ENCODE measurements at places on chromosomes 4 and X. TPM values are rescaled to one million over a fixed set of nuclear protein-coding genes. Genes with fewer than 3 reads are reported as not detected.
A peak's percentile ranks its signal among the peaks of the same experiment; 100 is the strongest.

Gene MAGEB5
- not detected for total RNA-seq

DNA sequence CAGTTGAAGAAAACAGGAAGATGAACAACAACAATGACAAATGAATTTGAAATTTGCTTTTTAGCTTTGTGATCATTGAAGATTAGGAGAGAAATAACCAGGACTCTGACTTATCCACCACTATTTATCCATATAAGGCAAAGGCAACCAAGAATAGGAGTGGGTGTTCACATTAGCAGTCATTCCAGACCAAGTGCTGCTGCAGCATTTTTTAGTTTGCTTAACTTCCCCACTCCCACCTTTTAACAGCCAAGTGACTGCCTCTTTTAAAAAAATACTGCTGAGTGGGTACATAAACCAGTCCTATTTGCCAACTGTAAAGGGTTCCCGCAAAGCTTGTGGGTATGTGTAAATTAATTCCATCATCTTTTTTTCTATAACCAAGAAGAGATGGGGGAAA lies 230.9 kb downstream of the IQCM start:
- no peak for DNase-seq

Gene RAB39B
- total RNA-seq, result 5.4 TPM

DNA sequence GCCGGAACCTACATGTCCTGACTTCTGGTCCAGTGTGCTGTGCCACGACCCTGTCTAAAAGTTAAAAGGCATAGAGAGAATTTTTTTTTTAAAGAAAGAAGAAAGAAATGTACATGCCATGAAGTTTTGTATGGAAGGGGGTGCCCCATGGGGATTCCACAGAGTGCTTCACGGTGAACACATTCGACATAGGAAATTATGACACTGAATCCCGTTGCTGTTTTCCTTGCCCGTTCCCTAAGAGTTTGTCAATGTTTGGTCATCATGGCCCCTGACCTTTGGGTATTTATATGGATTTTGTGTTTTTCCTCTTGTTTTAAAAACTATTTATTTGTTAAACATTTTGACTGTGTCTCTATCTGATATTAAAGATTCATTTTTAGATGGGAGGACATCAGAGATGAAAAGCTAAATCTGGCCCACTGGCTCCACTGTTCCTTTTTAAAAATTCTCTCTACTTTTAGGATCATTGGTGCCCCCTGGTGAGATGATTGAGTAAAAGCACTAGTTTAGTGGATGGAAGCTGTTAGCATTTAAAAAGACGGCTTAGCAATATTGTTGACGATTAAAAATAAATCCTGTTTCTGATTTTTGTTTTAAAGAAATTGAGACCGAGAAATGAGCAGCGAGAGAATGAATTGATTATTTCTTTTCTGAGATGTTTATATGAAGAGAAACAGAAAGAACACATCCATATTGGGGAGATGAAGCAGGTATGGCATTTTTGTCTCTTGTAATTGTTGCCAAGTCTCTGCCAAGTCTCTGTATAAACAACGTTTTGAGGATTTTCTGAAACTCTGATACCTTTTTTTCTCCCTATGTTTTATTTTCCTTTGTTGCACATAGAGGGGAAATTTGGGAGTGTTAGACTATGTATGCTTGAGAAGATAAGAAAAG lies 75.0 kb downstream of the PTTG2 start:
- DNase-seq, result peak; percentile 30

DNA sequence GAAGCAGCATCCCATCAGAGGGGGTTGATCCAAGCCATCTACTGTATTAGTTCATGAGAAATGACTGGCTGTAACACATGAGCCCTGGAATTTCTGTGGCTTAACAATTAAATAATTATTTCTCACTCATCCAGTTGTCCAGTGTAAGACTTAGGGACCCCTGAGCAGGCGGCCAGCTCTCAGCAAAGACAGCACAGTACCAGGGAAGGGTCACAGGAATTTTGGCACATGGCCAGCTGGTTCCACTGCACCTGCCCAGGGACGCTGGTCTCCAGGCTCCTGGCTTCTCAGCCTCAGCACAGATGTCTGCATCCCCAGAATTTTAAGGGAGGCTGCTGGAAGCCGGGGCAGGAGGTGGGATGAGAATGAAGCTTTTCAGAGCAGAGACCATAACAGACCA lies 93.7 kb upstream of the DHRSX start:
- DNase-seq, result no peak

Gene KDR
- 1.2 TPM for total RNA-seq

Gene GAGE12F
- total RNA-seq, result not detected

Gene RWDD4
- 23.3 TPM for total RNA-seq

DNA sequence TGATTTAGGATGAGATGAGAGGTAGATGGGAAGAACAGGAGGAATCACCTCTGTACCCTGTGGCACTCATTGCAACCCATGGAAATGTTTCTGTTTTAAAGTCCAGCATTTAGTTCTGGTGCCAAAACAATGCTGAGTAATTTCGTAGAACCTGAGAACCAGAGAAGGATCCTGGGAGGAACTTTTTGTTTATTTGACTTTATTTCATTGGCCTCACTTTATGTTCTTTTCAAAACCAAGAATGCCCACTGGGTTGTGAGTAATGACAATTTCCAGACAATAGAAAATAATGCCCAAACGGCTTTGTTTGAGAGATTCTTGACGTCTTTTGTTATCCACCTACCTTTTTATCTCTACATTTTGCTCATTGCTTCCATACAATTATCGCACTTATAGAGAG lies 111.3 kb downstream of the SHROOM3 start:
- no peak for DNase-seq

DNA sequence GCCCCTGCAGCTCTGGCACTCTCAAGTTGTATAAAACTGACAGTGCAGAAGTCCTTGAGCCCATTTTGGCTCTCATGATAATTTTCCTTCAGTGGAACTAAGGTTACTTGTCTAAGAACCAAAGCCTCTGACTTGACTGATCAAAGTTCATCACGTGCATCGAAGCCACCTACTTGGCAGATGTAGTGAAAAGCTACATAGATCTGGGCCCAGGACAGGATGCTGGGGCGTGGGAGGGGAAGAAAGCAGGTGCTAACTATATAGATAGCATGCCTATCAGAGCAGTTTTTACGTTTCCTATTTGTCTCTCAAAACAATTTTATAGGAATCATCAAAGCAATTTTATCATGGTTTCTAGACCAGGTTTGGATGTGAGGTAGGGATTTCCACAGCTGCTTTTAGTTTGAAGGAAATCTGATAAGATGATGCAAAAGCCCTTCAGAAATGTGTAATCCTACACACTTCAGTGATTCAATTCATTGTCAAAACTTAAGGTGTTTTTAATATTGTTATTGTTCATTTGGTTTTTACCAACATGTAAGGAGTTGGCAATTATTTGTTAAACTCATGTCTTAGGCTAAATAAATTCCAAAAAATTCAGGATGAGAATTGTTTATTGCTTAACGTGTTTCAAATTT lies 1.2 kb upstream of the CD40LG start:
- DNase-seq, result no peak

Gene DNAAF6
- not detected for total RNA-seq

GRCh38 chr4:180098586-180098985 lies 2144.6 kb upstream of the TENM3 start:
- no peak for DNase-seq

GRCh38 chr4:80243274-80244018 lies 23.0 kb upstream of the FGF5 start:
- no peak for DNase-seq

Gene BEX1
- total RNA-seq, result 9.3 TPM

GRCh38 chr4:92104506-92104905 lies 199.3 kb upstream of the GRID2 start:
- no peak for DNase-seq

GRCh38 chrX:55924574-55924973 lies 207.0 kb downstream of the RRAGB start:
- DNase-seq, result no peak

GRCh38 chrX:31271615-31272471 lies 200.0 kb upstream of the FTHL17 start:
- peak; percentile 49 for DNase-seq

GRCh38 chr4:117987464-117987863 lies 46.8 kb upstream of the NDST3 start:
- no peak for DNase-seq

Gene DRP2
- not detected for total RNA-seq

DNA sequence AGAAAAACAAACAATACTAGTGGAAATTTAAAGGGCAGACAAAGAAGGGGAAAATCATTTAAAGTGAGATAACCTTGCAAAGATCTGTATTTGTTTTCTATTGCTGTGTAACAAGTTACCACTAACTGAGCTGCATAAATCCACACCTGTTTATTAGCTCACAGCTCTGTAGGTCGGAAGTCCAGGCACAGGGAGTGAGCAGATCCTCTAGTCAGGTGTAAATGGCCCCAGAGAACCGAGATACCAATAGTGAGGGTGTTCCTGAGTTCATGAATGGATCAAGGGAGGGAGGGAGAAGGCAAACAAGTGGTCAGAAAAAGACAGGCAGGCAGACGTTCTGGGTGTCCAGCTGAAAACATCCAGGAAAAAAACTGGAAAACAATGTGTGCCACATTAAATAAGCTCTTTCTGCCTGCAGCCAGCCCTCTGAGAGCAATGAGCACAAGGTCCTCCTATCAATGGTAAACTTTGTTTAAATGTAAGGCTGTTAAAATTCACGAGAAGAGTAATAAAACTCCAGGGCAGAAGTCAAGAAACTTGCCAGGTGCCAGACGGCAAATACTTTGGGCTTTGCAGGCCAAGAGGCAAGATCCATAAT lies 25.0 kb downstream of the ADGRA3 start:
- no peak for DNase-seq

DNA sequence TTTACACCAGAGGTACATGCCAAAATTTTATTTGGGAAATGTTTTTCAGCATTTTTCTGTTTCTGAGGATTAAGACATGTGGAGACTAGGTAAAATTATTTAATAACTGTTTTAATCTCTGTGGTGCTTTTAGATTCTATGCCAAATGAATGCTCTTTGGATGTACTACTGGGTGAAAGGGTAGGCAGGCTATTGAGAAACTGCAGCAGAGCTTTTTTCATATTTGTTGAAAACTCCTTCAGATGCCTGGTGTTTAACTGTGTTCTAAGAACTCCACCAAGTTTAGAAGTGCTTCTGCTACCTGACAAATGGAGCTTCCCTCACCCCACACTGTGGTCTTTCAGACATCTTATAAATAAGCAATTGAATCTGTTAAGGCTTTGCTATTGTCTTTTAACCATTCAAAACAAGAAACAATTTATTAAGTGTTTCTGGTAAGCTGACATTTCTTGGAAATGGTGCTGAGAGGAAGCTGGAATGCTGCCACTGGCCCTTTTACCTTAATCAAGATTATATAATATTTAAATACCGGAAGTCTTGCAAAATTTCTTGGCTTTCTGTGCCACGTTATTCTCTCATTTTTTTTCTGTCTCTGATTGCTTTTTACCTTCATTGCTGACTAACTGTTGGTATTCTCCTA lies 51.2 kb upstream of the CYSLTR1 start:
- no peak for DNase-seq
